ENCODE measurements at places on chromosomes 5 and 9.

GRCh38 chr5:77170196-77170890 lies 40.1 kb upstream of the PDE8B start:
- no peak for DNase-seq

GRCh38 chr5:75611311-75612225 lies at the start of gene ANKDD1B:
Gene ANKDD1B (plus strand): TSS chr5:75611453. CDS start chr5:75611635, 182 bp downstream.
- DNase-seq, result no peak

- peak; percentile 62 for DNase-seq
These were observed 59.5 kb downstream of the EBF1 start for GRCh38 chr5:159040181-159040580.

DNA sequence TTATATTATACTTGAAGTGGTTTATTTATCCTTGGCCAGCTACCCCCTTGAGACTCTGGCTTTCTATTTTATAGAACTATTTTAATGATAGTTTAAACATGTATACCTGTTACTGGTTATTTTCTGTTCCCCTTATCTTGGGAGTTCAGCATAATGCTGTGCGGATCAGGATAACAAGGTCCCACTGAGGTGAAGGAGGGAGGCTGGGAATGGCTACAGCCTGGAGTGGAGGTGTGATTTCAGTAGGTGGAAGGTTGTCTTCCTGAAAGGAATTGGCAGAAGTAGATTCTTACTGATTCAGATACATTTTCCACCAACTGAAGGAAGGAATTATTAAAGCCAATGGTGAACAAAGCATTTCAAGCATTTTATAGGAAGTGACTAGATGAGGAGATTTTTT lies 38.9 kb downstream of the PAM start:
- DNase-seq, result no peak

DNA sequence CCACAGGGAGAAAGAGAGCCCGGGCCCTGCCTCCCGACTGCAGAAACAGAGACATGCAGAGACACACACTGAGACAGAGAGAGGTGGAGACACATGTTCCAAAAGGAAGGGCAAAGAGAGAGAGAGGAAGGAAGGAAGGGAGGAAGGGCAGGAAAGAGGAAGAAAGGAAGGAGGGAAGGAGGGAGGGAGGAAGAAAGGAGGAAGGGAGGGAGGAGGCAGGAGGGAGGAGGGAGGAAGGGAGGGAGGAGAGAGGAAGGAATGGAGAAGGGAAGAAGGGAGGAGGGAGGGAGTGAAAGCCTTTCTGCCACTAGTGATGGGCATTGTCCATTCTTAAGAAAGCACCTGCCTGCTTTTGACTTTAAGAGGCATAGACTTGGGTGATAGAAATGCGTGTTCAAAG lies 31.8 kb upstream of the FIBCD1 start:
- no peak for DNase-seq

DNA sequence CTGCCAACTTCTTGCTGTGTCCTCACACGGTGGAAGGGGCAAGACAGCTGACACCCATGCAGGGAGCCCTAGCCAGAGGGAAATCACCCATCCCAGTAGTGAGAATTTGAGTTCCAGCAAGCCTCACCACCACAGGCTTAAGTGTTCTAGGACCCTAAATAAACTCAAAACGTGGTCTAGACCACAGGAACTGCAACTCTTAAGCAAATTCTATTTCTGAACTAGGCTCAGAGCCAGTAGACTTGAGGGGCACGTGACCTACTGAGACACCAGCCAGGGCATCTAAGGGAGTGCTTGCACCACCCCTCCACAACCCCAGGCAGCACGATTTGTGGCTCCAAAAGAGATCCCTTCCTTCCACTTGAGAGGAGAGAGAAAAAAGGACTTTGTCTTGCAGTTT lies 96.0 kb upstream of the PHF24 start:
- peak; percentile 22 for DNase-seq

- DNase-seq, result no peak
These were observed 41.8 kb upstream of the NFIL3 start for GRCh38 chr9:91465420-91465819.

DNA sequence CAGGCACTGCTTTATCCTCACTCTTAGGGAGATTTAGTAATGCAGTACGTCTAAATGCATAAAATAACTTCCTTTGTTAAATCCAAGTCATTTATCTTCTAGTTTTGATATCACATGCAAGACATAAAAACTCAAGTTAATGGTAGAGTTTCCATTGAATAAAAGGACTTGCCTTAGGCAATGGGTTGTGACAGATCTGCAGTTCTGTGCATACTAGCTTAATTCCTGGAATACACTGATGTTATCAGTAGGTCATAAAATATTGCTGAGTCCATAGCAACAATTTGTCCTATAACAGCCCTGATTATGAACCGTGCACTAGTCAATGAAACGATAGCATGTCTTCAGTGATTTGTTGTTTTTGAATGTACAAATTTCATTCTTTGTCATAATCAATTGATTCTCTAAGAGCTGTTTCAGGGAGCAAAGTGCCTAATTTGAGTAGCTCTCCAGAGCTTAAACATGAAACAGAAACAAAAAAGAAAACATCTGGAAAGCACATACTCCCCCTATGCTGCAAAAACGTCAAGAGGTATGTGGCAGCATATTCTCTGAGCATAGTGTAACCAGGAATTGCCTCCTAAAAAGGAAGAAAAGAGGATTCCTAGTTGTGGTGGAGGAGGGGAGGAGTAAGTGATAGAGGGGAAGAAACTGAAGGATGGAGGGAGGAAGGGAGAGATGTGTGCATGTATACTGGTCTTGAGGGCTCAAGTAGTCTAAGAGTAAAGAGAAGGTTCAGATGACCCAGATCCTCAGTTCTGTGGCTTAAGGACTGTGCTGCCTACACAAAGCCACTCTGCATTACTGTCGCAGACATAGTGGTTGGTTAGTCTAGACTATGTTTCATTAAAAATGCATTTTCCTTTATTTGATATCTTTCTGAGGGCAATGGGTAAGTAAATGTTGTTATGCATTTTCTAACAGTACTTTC lies 589.2 kb downstream of the PRR16 start:
- no peak for DNase-seq
